ENCODE measurements at places on chromosomes 13 and 19.

- DNase-seq: no peak
Measured at GRCh38 chr19:16197188-16197621, 506 bp upstream of the AP1M1 start.

- no peak for DNase-seq
Measured at GRCh38 chr19:56537442-56537841, 1.3 kb upstream of the ZFP28 start.

DNA sequence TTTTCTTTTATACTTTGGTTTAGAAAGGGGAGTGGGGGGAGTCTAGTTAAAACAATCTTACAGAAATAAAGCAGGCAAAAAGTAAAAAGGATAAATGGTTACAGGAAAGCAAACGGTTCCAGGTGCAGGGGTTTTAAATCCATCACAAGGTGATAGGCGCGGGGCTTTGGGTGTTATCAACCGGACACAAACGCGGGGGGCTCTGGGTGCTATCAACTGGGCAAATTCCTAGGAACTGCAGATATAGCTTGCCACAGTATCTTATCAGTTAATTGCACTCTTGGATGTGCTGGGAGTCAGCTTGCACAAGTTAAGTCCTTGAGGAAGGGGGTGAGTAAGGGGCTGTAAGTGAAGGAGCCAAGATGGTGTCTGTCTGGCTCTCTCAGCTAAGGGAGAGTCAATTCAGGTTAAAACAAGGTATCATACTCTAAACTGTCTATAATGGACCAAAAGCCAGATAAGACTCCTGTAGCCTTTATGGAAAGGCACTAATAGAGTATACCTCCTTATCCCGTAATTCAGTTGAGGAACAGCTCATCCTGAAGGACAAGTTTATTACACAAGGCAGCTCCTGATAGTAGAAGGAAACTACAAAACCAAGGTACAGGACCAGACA is 32.6 kb upstream of the ZSCAN5A start:
- DNase-seq: no peak

DNA sequence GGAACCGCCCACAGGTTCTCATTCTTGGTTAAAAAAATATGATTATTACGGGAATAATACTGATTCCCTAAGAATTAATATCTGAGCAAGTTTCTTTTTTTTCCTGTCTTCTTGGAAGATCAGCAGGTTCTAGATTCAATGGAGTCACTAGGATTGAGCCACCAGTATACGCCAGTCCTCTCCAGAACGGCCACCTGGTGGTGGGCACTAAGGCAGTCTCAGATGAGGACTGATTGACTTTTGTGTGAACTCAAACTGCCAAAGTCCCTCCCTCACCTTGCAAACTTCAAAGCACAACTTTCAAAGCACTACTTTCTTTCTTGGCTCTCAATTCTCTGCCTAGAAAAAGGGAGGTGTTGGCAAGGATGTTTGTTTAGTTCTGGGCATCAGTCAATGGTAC is 33.3 kb upstream of the ALOX5AP start:
- DNase-seq: no peak

- no peak for DNase-seq
Measured at GRCh38 chr19:4728871-4729270, 5.2 kb upstream of the DPP9 start.

DNA sequence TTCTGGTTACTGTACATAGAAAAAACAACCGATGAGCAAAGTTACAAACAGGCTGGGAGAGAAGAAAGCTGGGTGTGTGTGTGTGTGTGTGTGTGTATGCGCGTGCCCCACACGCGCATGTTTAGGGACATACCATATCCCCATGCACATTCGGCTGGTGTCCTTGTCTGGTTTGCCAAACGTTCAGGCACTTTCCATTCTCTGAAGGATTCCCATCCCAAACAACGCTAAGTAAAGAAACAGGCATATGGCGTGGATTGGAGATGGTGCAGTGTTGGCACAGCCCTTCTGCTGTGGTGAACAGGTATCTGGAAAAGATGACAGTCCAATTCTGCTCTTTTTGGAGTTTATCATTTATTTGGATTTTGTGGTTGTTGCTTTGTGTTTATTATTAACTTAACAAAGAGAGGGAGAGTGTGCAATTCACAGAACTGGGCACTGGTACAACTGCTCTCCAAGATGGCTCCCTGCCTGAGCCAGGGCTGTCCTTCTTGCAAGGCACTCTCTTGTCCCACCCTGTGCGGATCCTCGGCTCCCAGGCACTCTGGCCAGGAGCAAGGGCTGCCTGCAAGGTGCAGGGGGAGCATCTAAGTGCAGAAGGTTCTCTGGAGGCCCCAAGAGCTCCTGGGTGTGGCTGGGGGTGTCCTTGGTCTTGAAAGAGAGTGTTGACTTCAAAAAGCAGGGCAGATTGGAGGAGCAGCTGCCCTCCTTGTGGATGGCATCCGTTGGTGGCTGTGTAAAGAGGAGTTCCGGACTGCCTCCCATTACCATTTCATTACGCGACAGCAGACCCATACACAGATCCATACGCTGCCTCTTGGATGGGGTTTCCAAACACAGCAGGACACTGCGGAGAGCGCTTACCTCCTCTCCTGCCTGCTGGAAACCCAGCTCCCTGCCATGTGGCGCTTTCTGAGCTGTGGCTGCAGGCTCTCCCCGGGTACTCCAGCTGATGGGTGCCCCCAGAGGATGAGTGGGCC is 263.1 kb downstream of the ZNF536 start:
- no peak for DNase-seq

GRCh38 chr13:110302997-110303396 is 4.0 kb downstream of the COL4A1 start:
- no peak for DNase-seq

DNA sequence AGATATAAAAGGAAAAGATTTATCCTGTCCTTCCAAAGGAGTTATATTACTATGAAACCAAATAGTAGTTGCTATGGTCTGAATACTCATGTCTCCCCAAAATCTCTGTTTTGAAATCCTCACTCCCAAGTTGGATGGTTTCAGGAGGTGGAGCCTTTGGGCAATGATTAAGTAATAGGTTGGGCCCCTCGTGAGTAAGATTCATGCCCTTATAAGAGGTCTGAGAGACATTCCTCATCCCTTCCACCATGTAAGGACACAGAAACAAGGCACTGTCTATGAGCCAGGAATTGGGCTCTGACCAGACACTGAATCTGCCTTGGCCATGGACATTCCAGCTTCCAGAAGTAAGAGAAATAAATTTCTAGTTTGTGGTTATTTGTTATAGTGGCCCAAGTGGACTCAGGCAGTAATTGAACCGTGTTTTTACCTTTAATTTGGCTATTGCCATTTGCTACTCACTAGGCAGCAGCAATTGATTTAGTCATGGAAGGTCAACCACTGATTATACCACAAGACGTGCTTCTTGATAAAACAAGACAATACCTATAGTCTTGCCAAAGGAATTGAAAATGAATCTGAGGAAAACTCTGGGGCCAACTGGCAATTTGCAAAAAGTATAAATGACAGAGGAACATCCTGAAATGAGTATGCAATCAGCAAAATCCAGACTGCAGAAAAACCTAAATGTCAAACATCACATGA is 717.4 kb upstream of the SPRY2 start:
- DNase-seq: no peak

DNA sequence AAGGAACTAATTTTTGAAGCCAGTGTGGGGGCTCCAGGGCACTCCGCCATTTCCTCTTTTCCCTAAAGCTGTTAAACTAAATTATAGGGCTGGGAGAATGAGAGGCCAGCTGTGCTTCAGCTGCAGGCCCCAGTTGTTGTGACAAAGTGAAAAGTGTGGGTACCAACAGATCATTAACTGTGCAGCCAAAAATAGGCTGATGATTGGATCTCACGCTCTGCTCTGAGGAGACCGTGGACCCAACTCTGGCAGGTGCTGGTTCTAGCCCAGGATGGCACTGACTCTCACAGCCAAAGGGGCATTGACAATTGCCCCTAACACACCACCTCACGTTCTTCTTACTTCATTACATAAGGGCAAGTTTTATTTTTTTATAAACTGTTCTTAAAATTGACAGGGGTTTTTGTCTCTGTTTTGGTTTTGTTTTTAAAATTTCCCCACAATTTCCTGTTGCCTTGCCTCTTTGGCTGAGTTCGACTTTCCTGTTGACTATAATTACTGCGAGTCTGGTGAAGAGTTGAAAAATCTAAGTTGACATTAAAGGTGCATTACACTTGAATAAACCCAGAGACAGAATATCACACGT is 391.0 kb downstream of the FGF9 start:
- no peak for DNase-seq

DNA sequence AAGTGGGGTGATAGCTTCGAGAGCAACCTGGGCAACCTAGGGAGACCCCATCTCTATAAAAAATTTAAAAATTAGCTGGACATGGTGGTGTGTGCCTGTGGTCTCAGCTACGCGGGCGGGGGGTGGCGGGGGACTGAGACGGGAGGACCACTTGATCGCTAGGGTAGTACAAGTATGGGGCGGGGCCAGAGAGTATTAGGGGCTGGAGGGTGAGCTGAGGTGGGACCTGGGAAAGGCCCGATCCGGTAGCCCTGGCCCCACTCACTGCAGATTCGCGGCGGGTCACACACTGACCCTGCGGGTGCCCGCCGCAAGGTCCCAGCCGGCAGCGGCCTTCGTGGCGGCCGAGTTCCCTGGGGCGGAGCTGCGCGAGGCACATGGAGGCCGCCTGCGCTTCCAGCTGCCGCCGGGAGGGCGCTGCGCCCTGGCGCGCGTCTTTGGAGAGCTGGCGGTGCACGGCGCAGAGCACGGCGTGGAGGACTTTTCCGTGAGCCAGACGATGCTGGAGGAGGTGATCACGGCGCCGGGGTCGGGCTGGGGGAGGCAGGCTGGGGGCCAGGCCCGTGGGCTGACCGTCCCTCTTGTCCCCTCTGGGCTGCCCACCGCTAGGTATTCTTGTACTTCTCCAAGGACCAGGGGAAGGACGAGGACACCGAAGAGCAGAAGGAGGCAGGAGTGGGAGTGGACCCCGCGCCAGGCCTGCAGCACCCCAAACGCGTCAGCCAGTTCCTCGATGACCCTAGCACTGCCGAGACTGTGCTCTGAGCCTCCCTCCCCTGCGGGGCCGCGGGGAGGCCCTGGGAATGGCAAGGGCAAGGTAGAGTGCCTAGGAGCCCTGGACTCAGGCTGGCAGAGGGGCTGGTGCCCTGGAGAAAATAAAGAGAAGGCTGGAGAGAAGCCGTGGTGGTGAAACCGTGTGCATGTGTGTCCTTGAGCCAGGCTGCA is 2.0 kb upstream of the ARHGAP45 start:
- peak; percentile 47 for DNase-seq

- DNase-seq: no peak
Measured at GRCh38 chr19:2064395-2064787, 13.3 kb upstream of the MKNK2 start.

- no peak for DNase-seq
Measured at GRCh38 chr13:19695428-19695827, 62.0 kb downstream of the MPHOSPH8 start.

- DNase-seq: no peak
Measured at GRCh38 chr13:48662226-48662625, 8.5 kb downstream of the CYSLTR2 start.

GRCh38 chr19:58014141-58014540 is 11.5 kb upstream of the ZNF606 start:
- no peak for DNase-seq

DNA sequence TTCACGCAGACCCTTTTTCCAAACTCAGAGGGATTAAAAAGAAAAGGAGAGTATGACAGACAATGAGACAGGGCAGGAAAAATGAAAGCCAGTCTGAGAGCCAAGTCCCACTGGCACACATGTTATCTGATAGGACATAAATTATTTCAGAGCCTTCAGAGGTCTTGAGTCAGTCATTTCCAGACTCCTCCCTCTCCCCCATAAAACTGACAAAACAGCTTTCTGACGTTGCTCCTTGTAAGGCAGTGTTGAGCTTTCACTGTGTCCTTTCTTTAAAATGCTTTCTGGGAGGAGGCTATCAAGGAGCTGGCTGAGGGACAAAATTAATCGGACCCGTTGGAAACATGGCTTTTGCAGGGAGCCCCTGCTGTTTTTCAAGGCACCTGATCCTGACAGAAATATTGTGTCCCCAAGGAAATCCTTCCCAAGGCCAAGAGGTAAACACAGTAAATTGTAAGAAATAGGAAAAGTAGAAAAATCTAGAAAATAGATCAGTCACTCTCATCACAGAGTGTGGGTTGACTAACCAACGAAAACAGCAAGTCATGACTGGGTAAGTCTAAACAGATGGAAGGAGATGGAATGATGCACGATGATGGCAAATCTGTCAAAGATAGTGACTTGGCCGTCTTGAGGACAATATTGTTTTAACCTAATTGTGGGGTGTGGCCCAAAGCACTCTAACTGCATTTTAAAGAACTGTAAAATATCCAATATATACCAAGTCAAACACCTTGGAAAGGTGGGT is 89.7 kb downstream of the DCT start:
- no peak for DNase-seq

DNA sequence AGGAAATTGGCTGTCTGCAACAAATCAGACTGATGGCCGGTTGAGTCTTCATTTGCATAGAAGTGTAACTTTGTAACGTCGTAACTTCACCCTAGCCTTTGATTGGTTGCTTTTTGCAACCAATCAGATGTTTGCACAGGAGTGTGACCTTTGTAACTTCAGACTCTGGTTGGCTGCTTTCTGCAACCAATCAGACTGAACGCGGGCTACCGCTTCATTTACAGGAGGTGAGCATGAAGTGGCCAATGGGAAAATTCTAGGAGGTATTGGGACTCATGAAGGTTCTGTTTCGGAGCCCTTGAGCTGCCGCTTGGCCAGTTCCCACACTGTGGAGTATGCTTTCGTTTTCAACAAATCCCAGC is 441 bp upstream of the ZNF559 start:
- no peak for DNase-seq

DNA sequence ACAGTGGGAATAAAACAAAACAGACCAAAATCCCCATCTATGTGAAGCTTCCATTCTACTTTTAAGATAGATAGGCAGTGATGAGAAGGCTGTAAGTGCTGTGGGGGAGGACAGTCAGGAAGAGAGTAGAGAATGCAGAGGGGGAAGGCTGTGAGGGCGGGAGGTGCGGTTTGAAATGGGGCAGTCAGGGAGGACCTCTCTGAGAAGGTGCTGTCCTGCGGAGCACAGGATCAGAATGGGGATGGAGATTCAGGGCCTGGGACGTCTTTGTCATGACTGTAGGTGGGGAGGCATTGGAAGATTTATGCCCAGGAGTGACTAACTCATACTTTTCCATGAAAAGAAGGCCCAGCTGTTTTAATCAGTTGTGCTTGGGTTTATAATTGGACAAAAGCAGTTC is 3.9 kb upstream of the GPR183 start:
- DNase-seq: no peak

DNA sequence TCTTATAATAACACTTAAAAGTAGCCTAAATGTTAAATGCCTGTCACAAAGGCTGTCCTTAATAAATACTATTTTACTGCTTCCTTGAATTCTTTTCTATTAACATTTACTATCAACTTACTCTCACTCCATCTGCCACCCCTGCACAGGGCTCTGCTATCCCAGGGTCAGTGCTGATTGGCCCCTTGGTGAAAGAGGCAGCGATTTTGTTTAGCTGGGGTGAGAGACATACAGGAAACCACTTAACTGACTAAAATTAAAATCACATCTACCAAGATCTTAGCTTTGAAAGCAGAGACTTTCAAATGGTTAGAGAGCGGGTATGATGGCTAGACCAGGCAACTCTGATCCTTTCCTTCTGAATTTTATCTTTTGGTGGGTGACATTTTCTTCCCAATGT is 149.9 kb upstream of the HTR2A start:
- no peak for DNase-seq

Data from T-helper 22 cell (primary cell).